ENCODE measurements at places on chromosomes 12 and 14.
A peak's percentile ranks its signal among the peaks of the same experiment; 100 is the strongest.

- DNase-seq: no peak
These were observed 26.5 kb upstream of the JDP2 start for GRCh38 chr14:75401361-75401760.

- no peak for DNase-seq
These were observed 64.7 kb upstream of the GNPNAT1 start for GRCh38 chr14:52856139-52856538.

DNA sequence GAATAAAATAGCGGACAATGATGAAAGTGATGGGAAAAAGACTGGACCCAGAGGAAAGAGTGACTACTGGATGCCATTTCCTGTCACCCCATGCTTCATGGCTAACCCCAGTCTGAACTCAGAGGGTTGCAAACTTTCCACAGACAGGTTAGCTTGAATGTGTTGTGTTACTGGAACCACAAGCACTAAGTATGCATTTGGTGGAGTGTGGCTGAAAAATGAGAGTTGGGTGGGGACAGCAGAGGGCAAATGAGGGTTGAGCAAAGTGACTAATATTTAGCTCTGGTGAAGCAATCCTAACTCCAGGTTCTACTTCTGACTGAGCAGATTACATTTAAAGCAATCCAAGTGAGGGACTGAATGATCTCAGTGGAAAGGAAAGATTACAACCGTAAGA is 1.6 kb downstream of the SLC16A7 start:
- DNase-seq: peak; percentile 65

- no peak for DNase-seq
These were observed 35.9 kb upstream of the TMTC2 start for GRCh38 chr12:82650627-82651337.

Measured in KBM-7 (cell line).